Ovary (tissue), 10 donors: ENCODE measurements at places on chromosomes 3 and 15. TPM values are rescaled to one million over a fixed set of nuclear protein-coding genes. Genes with fewer than 3 reads are reported as not detected.

The GOLGA8S gene
- total RNA-seq, result 0.62 TPM

The IL17RC gene
- total RNA-seq, result 45.6 TPM

The SUSD5 gene
- total RNA-seq, result 0.38 TPM

The CLRN1 gene
- not detected for total RNA-seq

The TMCO5A gene
- not detected for total RNA-seq

The TADA3 gene
- total RNA-seq, result 57.4 TPM

The TNFSF10 gene
- total RNA-seq, result 9.6 TPM

The CFAP161 gene
- 0.51 TPM for total RNA-seq

The MCF2L2 gene
- 0.12 TPM for total RNA-seq

DNA sequence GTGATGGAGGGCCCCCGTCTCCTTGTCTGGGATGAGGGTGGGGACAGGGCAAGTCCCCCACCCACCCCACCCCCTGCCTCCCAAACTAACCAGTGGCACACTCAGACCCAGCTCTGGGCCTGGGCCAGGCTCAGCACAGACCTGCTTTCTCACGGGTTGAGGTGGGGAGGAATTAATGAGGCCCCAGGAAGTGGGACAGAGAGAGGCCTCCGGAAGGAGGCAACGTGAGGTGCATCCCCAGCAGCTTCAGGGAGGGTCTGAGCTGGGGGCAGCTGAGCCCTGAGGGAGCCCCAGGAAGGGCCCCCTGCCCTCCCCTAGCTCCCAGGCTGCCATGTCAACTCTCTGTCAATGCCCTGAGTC lies 15.0 kb upstream of the GNAI2 start:
- DNase-seq, result no peak

DNA sequence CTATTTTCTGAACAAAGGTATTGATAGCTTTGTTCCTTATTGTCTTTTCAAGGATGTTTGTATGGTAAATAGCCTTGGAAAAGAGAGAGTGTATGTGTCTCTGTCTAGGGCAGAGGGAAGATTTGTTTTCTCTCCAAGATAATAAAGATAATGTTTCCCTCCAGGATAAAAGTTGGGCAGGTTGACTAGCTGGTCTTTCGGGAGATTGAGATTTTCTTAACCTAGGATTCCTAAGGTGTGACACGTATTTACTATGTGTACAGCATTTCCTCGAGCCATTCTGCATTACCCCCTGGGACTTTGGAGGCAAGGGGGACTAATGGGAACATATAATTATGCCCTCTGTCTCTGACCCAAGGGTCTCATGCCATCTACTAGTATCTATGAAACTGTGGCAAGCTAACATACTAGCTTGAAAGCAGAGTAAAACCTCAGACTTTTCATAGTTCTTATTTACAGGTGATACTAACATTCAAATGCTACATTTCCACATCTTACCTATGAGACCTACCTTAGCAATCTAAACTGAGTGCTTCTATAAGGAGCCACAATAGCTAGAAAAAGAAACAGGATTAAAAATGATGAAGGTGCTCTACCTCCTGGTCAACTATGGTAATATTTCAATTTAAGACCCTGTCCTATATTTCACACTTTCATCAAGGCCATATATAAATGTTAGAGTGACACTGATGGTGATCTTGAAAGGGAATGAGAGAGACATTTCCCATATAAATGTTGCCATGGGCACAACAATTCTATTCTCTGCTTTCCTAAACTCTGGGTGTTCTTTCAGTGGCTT lies 252.9 kb upstream of the CBLB start:
- DNase-seq, result no peak

- no peak for DNase-seq
Measured at GRCh38 chr3:195094191-195094921, 176.6 kb downstream of the XXYLT1 start.

GRCh38 chr3:43816372-43816771 lies 125.6 kb downstream of the ABHD5 start:
- DNase-seq, result no peak

- DNase-seq, result peak; percentile 32
Measured at GRCh38 chr3:46860017-46860809, 3.0 kb downstream of the MYL3 start.

DNA sequence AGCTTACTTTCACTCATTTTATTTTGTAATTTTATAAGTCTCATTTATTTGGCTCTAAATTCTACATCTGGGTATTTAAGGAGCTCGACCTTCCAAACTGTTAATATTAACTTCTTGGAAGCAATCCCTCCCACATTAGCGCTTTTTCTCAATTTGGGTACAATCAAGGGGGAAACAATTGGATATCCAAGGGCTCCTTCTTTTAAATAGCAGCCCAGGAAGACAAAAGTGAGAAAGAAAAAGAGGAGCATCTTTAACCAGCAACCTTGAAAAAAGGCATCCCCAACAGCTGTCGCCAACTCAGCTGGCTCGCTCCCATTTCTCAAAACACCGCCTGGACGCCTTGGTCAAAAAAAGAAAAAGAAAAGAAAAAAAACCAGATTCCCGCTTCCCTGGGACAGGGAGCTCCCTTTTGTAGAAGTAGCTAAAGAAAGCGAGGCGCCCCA lies 873 bp downstream of the C3orf70 start:
- DNase-seq, result no peak

DNA sequence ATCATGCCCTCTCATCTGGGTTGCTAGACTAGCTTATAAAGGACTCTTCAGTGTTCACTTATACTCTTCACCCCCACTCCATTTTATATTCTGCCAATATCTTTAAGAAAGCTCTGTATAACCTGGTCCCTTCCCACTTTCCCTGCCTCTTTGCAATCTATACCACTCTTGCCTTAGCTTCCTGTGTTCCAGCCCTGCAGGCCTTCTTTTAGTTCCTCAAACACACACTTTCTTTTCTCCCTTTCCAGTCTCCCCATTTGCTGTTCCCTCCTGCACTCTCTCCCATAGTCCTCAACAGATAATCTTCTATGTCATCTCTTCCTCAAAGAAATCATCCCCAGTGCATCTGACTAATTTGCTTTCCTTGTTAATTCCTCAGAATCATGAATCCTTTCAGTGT lies 28.7 kb downstream of the SENP8 start:
- no peak for DNase-seq

- no peak for DNase-seq
Measured at GRCh38 chr3:158679547-158680000, 7.1 kb upstream of the LXN start.

GRCh38 chr15:52217186-52217585 lies 26.0 kb upstream of the GNB5 start:
- no peak for DNase-seq

GRCh38 chr15:80439140-80439539 lies 35.0 kb downstream of the ARNT2 start:
- DNase-seq, result no peak

GRCh38 chr3:28053759-28054158 lies 187.7 kb upstream of the CMC1 start:
- no peak for DNase-seq
